ENCODE measurements at places on chromosomes 3 and 15.

DNA sequence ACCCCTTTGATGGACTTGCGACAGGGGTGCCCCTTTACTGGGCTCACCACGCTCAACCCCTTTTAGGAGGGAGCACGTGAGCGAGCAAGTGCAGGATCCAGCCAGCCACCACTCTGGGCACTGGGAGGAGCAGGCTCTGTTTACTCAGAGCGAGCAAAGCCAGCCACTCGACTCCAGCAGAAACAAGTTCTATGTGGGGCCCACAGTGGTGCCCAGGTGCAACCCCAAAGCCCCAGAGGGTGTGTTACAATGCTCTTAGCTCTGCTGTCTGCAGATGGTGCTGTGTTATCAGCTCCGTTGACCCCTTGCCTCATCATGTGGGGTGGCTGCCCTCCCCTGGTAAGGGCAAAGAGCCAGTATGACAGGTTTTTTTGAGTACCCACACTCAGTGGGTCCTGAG is 120.3 kb upstream of the SUCLG2 start:
- DNase-seq = no peak

DNA sequence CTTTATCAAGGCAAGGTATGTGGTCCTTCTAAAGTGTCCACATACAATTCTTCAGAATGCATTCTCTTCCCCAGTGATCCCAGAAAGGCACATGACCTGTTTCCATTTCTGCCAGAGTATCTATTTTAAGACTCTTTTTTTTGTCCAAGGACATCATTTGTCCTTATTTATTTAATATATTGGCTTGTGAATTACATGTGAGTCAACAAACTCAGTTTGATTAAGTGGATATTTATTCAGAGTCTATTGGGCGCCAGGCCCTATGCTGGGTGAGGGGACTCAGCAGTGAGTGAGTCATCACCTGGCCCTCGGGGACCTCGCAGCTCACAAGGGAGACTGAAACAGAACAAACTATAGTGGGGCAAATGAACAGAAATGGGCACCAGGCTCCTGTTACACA is 136.8 kb downstream of the SNRK start:
- DNase-seq = no peak

- DNase-seq = no peak
Observed at GRCh38 chr3:159390656-159391212, 588.9 kb downstream of the MFSD1 start.

- no peak for DNase-seq
Observed at GRCh38 chr15:78914027-78914764, 30.6 kb downstream of the CTSH start.

GRCh38 chr3:129462361-129462968 is 22.4 kb downstream of the IFT122 start:
- no peak for DNase-seq
